Activated T-helper 2 cell treated with anti-CD3 and anti-CD28 coated beads, Interferon-gamma antibody, Interleukin-2, Interleukin-4, amounts not matched to agents 10 μg/mL and 5 μg/mL and 100 μg/mL, durations not matched to agents 14 hours and 24 hours and 36 hours (primary cell): ENCODE measurements at places on chromosomes 16 and 17. TPM values are rescaled to one million over a fixed set of nuclear protein-coding genes. Genes with fewer than 3 reads are reported as not detected.

- H3K27me3 ChIP-seq, result peaks cover 37% of the 10 kb centered on the region
- no peaks in the 10 kb centered on the region for H3K36me3 ChIP-seq
Measured at GRCh38 chr17:1274245-1274608, 4.0 kb downstream of the BHLHA9 start.

DNA sequence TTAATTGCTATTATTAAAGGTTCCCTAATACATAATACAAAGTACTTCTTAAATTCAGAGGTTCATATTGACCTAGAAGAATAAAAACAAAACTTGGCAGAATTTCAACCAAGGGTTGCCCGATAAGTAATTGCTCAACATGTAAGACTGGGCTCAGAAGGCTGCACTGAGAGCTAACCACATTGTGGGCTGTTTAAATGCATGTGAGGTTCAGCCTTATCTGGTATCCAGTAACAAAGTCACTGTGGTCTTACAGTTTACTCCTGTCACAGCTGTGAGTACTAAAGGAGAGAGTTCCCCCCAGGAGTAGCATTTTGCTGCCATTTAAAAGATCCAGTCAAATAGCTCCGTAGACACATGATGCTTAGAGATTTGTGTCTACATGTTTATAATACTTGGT lies 1.6 kb upstream of the DHRS11 start:
- H3K4me3 ChIP-seq, result no peak overlapping the region
- H3K36me3 ChIP-seq, result peaks cover 45% of the 10 kb centered on the region
- H3K27ac ChIP-seq, result no peak overlapping the region
- peaks cover 2% of the 10 kb centered on the region for H3K27me3 ChIP-seq
- DNase-seq, result no peak
- H3K4me1 ChIP-seq, result peaks cover 26% of the 10 kb centered on the region

DNA sequence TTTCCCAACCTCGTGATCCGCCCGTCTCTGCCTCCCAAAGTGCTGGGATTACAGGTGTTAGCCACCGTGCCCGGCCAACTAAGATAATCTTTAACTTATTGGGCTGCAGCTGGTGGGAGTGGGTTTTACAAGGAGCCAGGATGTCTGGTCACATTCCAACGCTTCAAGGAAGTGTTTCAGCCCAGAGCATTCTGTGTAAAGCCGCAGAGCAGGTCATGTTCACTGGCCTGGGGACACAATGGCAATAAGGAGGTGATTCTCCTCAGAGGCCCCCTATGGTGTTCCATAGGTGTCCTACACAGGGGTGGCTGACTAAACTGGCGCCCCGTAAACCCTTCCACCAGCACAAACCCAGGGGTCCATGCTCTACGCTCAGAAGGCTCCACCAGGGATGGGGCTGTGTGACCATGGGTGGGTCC lies 1.2 kb downstream of the QPRT start:
- peak overlapping the region; percentile 88 for H3K27ac ChIP-seq
- no peak for DNase-seq
- peak overlapping the region; percentile 73 for H3K4me3 ChIP-seq
- H3K27me3 ChIP-seq, result no peaks in the 10 kb centered on the region

- H3K27ac ChIP-seq, result no peak overlapping the region
- peaks cover 5% of the 10 kb centered on the region for H3K36me3 ChIP-seq
- no peaks in the 10 kb centered on the region for H3K27me3 ChIP-seq
- no peak overlapping the region for H3K4me3 ChIP-seq
- no peak for DNase-seq
Measured at GRCh38 chr16:24988129-24988518, 27.0 kb downstream of the ARHGAP17 start.

DNA sequence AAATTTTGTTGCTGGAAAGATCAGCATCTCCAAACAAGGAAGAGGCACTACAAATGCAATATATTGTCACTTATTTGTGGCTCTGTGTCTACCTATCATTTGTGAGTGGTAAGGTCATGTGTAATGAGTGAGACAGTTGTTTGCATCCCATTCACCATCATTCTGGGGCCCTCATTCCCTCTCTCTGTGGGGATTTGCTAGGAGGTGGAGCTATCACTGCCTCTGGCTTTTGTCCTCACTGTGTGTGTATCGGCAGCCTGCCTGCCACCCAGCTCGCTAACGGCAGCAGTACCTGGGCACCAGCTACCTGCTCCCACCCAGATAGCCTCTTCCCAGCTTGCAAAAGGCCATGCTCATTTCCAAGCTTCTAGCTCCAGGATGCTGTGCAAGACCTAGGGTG lies 379.2 kb upstream of the ZFHX3 start:
- H3K4me3 ChIP-seq, result no peak overlapping the region
- no peak overlapping the region for H3K27ac ChIP-seq
- H3K27me3 ChIP-seq, result no peaks in the 10 kb centered on the region
- no peak for DNase-seq
- no peaks in the 10 kb centered on the region for H3K36me3 ChIP-seq
- no peaks in the 10 kb centered on the region for H3K4me1 ChIP-seq

DNA sequence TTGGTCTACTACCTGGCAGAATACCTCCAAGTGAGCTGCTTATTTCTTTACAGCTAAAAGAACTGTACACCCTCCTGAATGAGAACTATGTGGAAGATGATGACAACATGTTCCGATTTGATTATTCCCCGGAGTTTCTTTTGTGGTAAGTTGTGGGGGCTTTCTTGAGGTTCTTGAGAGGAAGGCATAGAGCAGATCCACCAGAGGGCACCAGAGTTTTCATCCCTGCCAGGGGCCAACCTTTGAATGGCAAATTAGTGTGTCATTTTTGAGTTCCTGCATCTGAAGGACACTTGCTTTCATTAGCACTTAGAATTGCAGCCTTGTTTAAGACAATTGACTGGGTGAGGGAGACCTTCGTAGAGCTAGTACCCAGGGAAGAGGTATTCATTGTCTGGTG lies 35.0 kb downstream of the NMT1 start:
- no peak overlapping the region for H3K27ac ChIP-seq
- no peak for DNase-seq
- no peaks in the 10 kb centered on the region for H3K4me1 ChIP-seq
- no peak overlapping the region for H3K4me3 ChIP-seq
- peaks cover 72% of the 10 kb centered on the region for H3K36me3 ChIP-seq

CD300E gene
- total RNA-seq, result not detected in 2 replicates

FLOT2 gene
- 136 and 143 TPM in 2 replicates for total RNA-seq

CLEC3A gene
- total RNA-seq, result not detected in 2 replicates
